ENCODE measurements at places on chromosomes 1 and 21.

DNA sequence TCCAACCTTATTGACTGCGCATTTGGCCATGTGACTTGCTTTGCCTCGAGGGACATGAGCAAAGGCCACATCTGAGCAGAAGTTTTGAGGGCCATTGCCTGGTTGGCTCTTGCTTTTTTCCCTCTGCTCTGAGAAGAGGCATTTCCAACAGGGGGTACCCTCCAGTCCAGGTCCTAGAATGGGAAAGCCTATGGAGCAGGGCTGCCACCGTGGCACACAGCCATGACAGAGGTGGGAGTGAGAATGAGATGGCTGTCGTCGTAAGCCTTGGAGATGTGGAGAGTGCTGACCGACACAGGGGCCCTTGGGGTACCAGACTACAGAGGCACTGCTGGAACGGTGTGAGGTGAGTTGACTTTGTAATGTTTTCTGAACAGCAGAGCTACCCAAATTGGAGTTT is 103.0 kb downstream of the KCNJ15 start:
- DNase-seq = no peak

- DNase-seq = no peak
These were observed 112.1 kb downstream of the ST6GALNAC3 start for GRCh38 chr1:76186554-76187170.

DNA sequence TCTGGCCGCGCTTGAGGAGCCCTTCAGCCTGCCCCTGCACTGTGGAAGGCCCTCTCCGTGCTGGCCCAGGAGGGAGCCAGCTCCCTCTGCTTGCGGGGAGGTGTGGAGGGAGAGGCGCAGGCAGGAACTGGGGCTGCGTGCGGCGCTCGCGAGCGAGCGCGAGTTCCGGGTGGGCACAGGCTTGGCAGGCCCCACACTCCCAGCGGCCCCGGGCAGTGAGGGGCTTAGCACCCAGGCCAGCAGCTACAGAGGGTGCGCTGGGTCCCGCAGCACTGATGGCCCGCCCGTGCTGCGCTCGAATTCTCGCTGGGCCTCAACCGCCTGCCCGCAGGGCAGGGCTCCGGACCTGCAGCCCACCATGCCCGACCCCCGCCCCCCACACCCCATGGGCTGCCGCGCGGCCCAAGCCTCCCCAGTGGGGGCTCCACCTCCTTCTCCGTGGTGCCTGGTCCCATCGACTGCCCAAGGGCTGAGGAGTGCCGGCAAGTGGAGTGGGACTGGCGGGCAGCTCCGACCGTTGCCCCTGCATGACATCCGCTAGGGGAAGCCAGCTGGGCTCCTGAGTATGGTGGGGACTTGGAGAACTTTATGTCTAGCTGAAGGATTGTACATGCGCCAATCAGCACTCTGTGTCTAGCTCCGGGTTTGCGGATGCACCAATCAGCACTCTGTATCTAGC is 46.0 kb downstream of the COL24A1 start:
- no peak for DNase-seq

DNA sequence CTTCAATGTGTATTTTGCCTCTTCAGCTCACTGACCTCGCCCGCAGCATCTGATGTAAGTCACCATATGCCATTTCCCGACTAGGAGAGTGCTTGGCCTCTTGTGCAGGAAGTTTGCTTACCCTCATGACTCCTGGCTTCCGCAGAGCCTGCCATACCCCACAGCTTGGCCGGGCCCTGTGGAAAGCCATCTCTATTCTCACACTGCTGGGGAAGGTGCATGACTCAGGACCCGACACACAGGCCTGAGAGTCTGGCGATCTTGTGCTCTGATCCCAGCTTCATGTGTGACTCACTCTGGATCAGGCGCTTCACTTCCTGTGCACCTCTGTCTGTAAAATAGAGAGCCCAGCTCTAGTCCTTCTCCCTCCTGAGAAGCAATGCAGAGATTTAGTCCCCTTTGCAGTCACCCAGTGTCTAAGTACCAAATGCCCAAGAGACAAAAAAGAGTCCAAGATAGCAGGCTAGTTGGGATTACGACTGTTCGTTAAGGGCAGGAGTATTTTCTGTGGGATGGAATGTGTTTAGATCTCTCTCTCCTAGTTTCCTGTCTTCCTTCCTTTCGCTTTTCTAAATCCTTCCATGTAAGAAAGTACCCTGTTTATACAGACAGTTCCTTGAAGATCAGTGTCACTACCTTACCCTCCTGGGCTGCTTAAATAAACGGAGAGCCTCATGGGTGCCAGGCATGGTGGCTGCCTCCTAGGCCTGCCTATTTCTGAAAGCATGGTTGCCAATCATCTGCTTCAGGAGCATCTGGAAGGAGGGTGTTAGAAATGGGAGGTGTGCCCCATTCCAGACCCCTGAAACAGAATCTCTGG is 62.8 kb upstream of the KIF26B start:
- no peak for DNase-seq

GRCh38 chr1:70411360-70411844 is 334 bp downstream of the CTH start:
- DNase-seq = no peak

GRCh38 chr1:161230762-161231161 is 4.9 kb downstream of the TOMM40L start:
- DNase-seq = no peak

GRCh38 chr1:60342569-60342968 is 269.0 kb upstream of the C1orf87 start:
- DNase-seq = no peak

DNA sequence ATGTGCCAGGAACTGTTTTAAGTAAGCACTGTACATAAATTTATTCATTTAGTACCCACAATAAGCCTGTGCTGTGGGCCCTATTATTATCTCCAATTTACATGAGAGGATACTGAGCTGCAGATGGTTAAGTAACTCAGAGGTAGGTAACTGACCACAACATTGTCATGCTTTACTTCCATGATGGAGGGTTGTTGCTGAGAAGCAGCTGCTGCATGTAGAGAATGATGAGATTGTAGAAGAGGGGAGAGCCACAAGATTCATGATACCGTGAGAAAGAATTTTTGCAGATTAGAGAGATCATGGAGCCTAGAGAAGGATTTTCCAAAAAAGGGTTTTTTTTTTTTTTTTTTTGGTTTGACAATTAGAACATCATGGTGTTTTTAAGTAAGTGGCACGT is 313.1 kb downstream of the PTBP2 start:
- no peak for DNase-seq

DNA sequence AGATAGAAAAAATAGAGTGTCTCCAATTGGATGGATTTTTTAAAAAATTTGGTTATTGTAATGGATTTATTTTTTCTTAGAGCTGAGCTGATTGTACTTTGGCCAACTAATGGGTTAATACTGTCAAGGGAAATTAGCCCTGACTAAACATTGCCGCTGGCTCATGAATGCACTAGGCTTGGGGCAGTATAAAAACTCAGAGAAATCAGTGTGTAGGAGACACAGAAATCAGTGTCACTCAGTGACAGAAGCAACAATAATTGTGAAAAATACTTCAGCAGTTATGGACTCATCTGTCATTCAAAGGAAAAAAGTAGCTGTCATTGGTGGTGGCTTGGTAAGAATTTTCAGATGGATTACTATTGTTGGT is at the start of gene KMO:
Gene KMO, plus strand, starts transcription at position 217 of the 370 bp plus-strand sequence. Its CDS starts 67 bp downstream, at position 284.
- DNase-seq = no peak

- peak; percentile 5 for DNase-seq
These were observed 33.8 kb upstream of the CSF3R start for GRCh38 chr1:36516372-36517010.

DNA sequence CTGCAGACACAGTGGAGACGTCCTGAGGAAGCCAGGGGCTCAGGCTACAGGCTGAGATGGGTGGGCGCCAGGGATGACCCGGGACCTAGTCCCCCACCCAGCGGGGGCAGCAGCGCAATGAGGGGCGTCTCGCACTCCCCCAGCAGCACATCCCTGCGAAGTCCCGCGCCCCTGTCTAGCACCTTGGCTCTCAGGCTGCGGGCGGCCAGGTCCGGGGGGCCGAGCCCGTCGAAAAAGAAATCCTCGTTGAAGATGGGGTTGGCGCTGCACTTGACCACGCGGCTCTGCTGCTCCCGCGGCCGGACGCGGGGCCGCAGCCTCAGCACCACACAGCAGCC is 1.8 kb downstream of the C2CD4D start:
- no peak for DNase-seq

DNA sequence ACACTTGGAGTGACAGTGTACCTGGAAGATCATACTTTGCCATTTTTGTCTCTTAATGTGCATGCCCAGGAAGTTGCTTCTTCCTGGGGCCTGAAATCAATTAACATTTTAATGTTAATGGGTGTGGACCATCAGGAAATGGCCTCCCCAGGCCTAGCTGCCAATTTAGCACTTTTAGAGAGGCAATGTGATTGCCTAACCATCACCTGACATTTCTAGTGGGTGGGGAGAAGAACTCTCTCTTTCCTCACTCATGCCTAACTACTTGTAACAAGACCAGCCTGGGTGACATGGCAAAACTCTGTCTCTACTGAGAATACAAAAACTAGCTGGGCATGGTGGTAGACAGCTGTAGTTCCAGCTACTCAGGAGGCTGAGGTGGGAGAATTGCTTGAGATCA is 549.0 kb upstream of the RGS18 start:
- no peak for DNase-seq

GRCh38 chr21:45226540-45227326 is 61.0 kb downstream of the POFUT2 start:
- no peak for DNase-seq

GRCh38 chr1:24027838-24028468 is 47.8 kb upstream of the SRSF10 start:
- DNase-seq = no peak

Data from occipital lobe (tissue), 3 donors.